ENCODE measurements at places on chromosomes 3 and 15.

- no peak for DNase-seq
Measured at GRCh38 chr15:84657748-84658079, 285 bp downstream of the NMB start.

DNA sequence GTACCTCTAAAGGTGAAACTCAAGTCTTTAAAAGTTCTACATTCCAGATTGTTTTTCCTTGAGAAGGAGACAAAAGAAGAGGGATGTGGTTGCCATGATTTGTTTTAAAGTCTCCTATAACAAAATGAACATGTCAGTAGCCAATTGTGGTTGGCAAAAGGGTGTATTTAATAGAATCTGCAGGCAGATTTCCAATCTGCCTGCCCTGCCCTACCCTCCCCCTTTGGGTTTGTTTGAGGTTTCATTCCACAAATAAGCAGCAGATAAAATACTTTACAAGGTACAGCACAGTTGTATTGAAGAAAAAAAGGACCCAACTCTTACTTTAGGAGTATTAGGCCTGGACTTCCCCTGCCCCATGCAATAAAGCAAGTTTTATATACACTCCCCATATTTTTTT lies 59.5 kb downstream of the MLH1 start:
- no peak for DNase-seq

GRCh38 chr3:86029590-86029989 lies 961.4 kb downstream of the VGLL3 start:
- no peak for DNase-seq

DNA sequence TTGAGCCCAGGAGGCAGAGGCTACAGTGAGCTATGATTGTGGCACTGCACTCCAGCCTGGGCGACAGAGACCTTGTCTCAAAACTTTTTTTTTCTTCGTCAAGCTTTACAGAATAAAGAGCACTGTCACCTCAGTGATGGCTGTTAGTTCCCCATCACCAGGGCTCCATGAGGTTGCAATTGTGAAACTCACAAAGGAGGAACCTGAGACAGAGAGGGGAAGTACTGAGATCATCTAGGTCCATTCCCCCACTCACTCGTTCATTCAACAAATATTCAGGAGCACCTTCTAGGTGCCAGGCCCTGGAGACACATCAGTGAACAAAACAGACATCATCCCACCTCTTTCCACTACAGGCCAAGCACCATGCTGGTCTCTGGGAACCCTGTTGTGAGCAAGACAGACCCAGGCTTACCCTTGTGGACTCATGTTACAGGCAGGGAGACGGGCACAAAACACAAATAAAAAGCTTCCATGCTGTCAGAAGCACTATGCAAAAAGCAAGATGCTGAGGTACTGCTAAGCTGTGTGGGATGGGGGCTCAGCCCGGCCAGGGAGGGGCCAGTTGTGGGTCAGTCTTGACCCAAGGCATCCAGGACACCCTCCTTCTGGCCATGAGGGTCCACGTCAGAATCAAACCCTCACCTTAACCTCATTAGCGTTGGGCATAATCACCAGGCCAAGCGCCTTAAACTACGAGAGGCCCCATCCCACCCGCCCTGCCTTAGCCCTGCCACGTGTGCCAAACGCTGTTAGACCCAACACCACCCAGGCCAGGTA lies 2.1 kb upstream of the RHO start:
- no peak for DNase-seq
